ENCODE measurements at places on chromosomes 5 and 9.

GRCh38 chr5:161105525-161105924, 253.5 kb upstream of the ATP10B start:
- peak; percentile 1 for DNase-seq

- no peak for DNase-seq
These were observed 2.1 kb downstream of the QRFP start for GRCh38 chr9:130894546-130894945.

- DNase-seq = no peak
These were observed 451.9 kb downstream of the TMEM38B start for GRCh38 chr9:106146066-106146840.

DNA sequence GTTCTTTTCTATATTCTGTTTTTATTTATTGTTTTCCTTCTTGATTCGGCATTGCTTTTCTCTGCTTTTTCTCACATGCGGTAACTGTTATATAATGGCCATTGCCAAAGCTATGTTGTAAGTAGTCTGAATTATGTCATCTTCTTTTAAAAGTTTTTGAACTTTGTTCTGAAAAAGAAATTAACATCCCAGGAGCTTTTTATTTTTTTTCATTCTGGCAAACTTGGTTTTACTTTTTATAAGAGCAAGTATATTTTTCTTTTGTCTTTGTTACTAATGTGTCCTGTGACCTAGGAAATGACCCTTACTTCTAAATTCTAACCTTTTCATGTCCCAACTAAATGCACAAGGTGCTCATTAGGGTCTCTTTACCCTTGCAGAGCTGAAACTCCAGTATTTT, 26.7 kb upstream of the IZUMO3 start:
- DNase-seq = no peak

DNA sequence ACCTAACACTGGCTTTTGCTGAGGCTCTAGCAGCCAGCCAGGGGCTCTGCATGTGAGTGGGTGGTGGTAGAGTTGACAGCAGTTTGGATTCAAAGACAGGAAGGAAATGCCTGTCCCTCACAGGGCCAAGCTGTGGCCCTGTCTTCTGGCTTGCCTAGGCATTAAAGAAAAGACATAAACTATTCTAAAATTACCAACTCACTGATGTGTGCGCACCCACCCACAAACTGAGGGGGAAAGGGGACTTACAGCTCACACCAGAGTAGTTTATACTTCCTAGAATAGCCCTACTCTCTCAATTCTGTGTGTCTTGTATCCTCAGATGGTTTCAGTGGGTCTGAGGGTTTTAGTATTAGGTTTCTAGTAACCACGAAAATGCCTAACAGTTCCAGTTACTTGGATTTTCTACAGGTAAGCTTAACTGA, 18.3 kb upstream of the IL13 start:
- DNase-seq = no peak

DNA sequence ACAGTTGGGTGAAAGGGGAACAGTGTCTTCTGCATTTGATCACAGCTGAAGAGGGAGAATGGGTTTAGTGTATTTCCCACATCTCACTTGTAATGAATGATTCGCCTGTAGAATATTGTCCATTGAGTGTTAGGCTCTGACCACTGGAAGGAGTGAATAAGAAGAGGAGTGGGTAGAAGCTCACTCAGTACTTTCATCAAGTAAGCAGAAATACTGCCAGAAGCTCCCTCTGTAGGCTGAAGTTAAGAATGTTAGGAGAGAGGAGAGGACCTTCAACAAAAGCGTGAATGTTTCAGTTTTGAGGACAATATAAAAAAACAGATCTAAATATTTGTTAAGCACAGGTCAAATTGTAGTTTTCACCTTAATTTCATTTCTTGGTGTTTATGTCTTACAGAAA, 27.5 kb downstream of the FSD1L start:
- DNase-seq = no peak
